Kasumi-1 (cell line): ENCODE measurements at places on chromosomes 3 and 15.

GRCh38 chr3:36525115-36525801, 145.0 kb downstream of the STAC start:
- no peak for DNase-seq

GRCh38 chr15:68303134-68303533, 25.6 kb downstream of the FEM1B start:
- DNase-seq = no peak

DNA sequence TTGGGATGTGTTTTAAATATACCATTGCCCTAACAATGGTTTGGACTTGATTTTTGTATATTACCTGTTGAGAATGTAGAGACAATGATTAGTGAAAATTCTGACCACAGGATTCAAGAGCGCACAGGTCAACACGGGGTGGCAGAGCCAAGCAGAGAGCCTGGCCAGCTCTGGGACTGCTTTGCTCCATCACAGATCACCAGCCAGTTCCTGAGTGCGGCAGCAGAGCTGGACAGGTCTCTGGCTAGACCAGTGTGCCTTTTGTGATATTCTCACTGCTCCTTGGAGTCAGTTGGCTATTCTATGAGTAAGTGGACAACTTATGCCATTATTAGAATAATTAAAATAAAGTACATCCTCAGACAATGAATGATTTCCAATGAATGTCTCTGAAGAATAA, 351.2 kb upstream of the ATP10A start:
- DNase-seq = no peak

GRCh38 chr15:48388910-48389309, 57.7 kb downstream of the DUT start:
- no peak for DNase-seq

DNA sequence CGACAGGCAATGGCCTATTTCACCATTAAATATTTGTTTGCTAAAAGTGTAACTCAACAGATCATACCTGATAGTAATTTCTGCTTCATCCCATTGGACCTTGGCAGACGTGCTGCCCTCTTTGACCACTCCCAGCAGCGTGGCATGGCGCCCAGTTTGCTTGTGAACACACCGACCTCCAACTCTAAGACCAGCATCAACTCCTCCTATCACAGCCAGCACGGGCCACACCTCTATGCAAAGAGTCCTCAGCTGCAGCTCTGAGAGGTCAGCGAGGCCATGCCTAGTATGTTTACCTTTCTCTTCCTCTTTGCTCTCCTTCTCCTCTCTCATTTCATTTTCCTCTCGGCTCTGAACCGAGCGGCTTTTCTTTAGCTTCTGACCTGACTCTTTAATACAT, 80.6 kb downstream of the FBXL22 start:
- DNase-seq = no peak

- DNase-seq = no peak
Measured at GRCh38 chr3:99419116-99419515, 219.3 kb upstream of the COL8A1 start.

DNA sequence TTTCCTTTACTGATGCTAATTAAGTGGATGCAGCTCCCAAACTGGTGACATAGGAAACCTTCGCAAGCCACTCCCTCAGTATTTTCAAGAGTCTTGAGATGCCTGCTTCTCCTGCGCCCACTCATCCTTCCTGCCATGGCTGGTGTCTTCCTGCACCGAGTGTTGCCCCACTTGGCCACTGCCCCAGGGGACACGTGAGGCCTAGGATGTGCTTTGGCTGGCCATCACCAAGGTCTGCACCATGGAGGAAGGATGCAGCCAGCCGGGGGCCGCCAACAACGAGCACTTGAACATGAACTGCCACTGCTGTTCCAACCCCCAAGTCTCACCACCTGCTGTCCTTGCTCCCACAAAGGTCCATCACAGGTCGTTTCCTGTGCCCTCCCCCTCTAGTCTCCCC, 34.1 kb downstream of the EPHB3 start:
- no peak for DNase-seq

- DNase-seq = no peak
Measured at GRCh38 chr3:151225040-151225975, 22.3 kb upstream of the GPR171 start.

DNA sequence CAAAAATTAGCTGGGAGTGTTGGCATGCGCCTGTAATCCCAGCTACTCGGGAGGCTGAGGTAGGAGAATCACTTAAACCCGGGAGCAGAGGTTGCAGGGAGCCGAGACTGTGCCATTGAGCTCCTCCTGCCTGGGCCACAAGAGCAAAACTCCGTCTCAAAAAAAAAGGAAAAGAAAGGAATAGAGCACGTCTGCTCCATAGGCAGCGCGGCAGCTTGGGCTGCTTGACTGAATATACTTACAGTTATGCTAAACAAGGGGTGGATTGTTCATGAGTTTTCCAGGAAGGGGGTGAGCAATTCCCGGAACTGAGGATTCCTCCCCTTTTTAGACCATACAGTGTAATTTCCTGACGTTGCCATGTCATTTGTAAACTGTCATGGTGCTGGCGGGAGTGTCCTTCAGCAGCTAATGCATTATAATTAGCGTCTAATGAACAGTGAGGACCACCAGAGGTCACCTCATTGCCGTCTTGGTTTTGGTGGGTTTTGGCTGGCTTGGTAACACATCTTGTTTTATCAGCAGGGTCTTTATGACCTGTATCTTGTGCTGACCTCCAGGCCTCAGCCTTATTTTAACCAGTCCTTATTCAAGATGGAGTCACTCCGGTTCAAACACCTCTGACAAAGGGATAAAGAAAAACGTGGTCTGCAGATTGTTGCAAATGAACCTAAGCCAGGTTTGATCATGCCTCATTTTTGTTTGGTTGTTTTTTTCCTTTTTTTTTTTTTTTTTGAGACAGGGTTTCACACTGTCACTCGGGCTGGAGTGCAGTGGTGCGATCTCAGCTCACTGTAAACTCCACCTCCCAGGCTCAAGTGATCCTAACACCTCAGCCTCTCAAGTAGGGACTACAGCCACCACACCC, 24.9 kb upstream of the SENP5 start:
- DNase-seq = no peak

- no peak for DNase-seq
Measured at GRCh38 chr3:68088216-68088615, 433.8 kb upstream of the SUCLG2 start.

GRCh38 chr3:12963231-12963896, 109.9 kb downstream of the IQSEC1 start:
- DNase-seq = no peak

DNA sequence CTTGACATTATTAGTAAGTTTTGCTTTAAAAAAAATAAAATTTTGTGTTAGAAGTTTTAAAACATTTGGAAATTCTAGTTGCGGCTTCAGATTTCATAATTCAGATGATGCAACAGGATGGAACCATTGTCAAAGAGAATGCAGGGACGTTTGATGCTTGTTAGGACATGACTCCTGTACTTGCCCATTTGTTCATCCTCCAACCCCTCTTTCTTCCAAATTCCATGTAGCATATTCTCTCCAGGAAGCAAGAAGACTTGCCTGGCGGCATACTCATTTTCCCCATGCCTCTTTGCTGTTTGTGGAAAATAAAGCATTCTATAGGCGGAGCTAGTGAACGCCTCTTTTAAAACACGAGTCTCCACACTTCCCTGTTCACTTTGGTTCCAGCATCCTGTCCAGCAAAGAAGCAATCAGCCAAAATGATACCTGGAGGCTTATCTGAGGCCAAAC, at the start of gene CSTA:
Gene CSTA (plus strand): TSS at position 378 of the 453 bp plus-strand sequence. CDS start 45 bp downstream, at position 423.
- DNase-seq = peak; percentile 18

- DNase-seq = no peak
Measured at GRCh38 chr3:130948929-130949328, 55.0 kb downstream of the ATP2C1 start.

- no peak for DNase-seq
Measured at GRCh38 chr3:50303013-50303815, at the start of gene HYAL1. TSS of gene HYAL1 (minus strand) at chr3:50303574. CDS start at chr3:50302956, 618 bp downstream.

- no peak for DNase-seq
Measured at GRCh38 chr3:164851905-164852304, 226.4 kb downstream of the SI start.

DNA sequence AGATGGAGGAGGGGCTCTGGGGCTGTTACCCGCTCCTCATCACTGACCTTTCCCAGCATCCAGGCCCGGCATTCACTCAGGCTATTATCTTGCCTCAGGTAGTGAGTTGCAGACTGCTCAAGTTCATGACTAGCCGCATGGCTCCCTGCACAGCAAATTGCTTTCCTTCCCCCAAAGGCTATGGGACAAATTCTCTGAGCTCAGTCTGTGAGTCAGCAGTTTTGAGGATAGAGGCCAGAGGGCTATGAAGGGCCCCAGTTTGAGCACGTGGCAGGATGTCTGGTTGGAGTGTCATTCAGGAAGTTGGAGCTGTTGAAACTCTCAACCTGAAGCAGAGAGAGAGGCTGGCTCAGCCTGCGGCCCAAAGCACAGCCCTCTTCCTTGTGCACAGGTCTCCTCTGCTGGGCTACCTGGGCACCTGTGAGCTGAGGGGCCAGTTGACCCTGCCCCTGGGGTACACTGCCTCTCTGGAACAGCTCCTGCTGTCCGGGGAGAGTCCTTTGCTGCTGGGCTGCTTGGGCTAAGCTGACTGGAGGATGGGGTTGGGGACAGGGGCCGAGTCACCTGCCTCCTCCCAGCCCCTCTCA, 7.9 kb downstream of the FAH start:
- peak; percentile 98 for DNase-seq

DNA sequence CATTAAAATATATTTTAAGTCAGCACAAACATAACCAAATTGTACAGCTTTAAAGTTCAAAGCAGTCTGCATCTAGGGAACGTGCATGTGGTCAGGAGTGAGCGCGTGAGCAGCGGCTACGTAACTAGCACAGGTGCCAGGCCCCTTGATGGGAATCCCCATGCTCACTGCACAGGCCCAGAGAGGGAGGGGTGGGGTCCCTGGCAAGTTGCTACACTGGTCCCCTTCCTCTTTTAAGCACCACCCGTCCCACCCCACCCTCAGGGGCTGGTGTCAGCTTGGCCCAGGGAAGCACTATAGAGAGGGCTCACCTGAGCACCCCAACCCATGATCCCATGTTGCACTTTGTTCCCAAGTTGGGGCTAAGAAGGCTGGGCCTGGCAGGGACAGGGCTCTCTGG, 835 bp upstream of the GMPPB start:
- no peak for DNase-seq

- DNase-seq = no peak
Measured at GRCh38 chr15:70557521-70558258, 205.7 kb downstream of the UACA start.

DNA sequence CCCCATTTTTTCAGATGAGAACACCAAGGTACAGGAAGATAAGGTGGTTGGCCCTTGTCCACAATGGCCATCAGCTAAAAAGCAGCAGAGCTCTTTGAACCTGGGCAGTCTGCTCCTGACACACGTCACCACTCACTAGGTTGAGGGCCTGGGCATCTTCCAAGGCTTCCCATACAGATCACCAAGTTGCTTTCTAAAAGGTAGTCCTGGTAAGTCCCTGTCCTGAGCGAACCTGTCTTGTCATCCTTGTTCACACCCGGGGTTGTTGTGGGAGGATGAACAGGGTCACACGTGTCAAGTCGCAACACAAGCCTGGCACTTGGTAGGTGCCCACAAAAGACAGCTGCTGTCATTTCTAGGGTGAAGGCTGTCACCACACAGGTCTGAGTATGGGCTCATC, 260.4 kb downstream of the EPHB1 start:
- DNase-seq = no peak

- DNase-seq = peak; percentile 18
Measured at GRCh38 chr3:143120716-143121240, 1.2 kb downstream of the CHST2 start.

GRCh38 chr3:127408684-127409420, 121.0 kb upstream of the PRR20G start:
- no peak for DNase-seq

DNA sequence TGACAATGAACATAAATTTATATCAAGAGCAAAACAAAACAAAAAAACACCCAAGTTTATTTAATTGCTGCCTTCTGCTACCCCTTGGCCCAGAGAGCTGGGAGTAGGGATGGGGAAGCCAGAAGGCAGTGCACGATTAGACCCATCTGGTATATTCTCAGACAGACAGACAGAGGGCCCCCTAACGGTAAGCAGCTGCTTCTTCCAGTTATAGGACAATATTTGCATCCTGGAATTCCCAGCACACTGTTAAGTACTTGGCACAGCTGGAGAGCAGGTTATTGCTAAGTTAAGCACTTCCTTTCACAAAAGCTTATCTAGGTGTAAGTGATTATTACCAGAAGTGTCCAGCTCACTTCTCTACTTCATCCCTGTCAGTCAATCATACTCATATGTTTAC, 39.3 kb downstream of the C2CD4B start:
- DNase-seq = peak; percentile 48

- peak; percentile 8 for DNase-seq
Measured at GRCh38 chr15:69606144-69606543, 153.5 kb downstream of the RPLP1 start.

GRCh38 chr15:34892963-34893591, 76.5 kb downstream of the AQR start:
- no peak for DNase-seq

- DNase-seq = no peak
Measured at GRCh38 chr15:69340243-69340900, 41.7 kb downstream of the PAQR5 start.

DNA sequence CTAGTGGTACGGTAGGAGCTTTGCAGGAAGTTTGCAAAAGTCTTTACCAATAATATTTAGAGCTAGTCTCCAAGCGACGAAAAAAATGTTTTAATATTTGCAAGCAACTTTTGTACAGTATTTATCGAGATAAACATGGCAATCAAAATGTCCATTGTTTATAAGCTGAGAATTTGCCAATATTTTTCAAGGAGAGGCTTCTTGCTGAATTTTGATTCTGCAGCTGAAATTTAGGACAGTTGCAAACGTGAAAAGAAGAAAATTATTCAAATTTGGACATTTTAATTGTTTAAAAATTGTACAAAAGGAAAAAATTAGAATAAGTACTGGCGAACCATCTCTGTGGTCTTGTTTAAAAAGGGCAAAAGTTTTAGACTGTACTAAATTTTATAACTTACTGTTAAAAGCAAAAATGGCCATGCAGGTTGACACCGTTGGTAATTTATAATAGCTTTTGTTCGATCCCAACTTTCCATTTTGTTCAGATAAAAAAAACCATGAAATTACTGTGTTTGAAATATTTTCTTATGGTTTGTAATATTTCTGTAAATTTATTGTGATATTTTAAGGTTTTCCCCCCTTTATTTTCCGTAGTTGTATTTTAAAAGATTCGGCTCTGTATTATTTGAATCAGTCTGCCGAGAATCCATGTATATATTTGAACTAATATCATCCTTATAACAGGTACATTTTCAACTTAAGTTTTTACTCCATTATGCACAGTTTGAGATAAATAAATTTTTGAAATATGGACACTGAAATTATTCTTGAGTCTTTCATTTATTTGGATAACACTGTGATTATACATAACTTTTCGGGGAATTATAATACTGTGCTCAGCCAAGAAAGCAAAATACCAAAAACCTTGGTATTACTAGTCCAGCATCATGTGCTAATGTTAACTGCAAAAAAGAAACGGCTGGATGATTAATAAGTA, 2.2 kb downstream of the SOX2 start:
- no peak for DNase-seq

GRCh38 chr15:72685301-72685924, 569 bp downstream of the HIGD2B start:
- no peak for DNase-seq
